ENCODE measurements at places on chromosomes 1 and 21.
A peak's percentile ranks its signal among the peaks of the same experiment; 100 is the strongest.

DNA sequence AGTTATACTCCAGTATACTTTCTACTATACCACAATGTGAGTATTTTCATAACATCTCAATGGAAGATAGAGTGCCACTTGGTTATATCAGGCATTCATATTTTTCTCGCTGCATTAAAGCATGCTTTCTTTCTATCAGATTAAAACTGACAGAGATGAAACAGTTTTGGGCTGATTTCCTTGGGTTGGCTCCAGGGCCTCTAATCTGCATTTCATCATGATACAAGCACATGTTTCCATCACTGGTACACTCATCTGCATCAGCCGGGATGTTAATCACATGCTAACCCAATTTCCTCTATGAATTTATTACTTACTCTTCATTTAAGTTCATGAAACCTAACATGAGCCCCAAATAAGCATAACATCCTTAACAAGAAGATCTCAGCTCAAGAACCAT is 289.0 kb upstream of the DAB1 start:
- no peak for DNase-seq

- DNase-seq = no peak
Measured at GRCh38 chr1:14442669-14443068, 155.8 kb upstream of the KAZN start.

- no peak for DNase-seq
Measured at GRCh38 chr1:174262349-174263241, 103.3 kb downstream of the RABGAP1L start.

GRCh38 chr1:193458628-193459027 is 272.2 kb upstream of the B3GALT2 start:
- DNase-seq = peak; percentile 48

- no peak for DNase-seq
Measured at GRCh38 chr1:156241311-156241811, 623 bp upstream of the BGLAP start.

DNA sequence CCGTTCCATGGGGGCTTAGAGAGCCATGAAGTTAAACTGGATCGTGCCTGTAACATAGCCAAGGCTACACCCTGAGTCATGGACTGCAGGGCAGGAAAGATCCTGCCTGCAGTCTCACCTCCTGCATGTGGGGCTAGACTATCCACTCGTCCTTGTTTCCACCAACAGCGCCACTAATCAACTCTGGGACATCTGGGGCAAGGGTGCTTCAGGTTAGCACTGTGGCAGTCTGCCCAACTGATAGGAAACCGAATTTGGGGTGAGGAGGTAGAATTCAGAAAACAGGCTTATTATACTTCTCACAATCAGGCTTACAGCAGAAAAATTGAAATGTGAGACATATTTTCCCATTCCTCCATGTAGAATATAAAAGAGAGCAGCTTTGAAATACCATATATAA is 85.2 kb upstream of the ADAM30 start:
- no peak for DNase-seq

GRCh38 chr1:3563610-3564009 is 47.7 kb downstream of the MEGF6 start:
- no peak for DNase-seq

DNA sequence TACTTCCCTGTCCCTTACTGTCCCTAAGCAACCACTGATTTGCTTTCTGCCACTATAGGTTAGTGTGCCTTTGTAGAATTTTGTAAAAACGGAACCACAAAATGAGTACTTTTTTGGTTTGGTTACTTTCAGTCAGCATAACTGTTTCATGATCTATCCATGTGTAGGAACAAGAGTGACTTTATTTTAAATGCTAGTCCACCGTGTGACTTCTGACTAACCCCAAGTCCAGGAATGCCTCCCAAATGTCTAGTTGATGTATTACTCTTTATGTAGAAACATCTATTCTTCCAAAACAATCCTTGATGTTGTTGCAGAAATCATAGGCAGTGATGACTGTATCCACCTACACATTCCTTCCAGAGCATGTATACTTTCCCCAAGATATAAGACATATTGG is 21.3 kb downstream of the ATPAF1 start:
- no peak for DNase-seq

DNA sequence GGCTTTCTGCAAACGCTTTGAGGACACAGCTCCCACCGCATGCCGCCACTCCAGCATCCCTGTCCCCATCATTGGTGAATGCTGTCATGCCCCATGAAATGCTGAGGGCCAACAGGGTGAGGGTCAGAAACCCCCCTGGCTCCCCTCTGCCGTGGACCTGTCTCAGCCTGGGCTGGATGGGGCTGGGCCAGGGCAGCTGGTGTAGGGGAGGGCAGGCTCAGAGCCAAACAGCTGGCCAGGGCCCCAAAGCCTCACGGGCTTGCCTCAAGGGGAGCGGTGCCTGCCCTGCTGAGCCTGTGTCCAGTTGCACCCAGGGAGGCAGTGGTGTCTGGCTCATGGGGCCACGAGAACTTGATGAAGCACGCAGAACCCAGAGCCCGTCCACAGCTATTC is 49.7 kb downstream of the S100B start:
- DNase-seq = no peak

DNA sequence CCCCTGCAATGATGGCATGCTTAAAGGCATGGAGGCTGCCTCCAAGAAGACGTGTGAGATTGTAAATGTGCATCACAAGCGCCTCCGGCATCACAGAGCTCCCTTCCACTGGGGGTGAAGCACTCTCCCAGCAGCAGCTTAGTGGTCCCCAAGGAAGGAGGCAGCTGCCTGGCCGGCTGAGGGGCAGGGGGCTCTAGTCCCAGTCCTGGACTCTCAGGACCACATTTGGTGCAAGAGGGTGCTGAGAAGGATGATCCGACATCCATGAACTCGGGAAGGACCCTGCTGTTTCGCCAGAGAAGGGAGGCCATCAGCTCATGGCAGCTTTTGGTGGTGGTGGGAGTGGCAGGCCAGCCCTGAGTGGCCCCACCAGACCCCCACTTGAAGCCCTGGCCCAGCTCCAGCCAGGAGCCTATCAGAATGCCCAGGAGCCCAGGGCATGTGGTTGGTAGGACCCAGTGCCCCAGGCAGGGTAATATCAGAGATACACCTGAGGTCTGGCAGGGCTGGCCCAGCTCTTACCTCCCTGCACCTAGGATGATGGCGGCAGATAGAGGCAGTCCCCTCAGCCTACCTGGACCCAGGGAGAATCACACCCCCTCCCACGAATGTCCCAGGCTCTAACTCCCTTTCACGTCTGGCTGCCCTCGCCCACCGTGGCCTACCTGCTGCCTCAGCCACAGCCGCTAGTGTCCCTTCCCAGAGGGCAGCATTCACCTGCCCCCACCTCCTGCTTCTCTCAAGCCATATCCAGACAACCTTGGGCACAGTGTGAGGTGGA is 2.4 kb upstream of the WNT9A start:
- no peak for DNase-seq

DNA sequence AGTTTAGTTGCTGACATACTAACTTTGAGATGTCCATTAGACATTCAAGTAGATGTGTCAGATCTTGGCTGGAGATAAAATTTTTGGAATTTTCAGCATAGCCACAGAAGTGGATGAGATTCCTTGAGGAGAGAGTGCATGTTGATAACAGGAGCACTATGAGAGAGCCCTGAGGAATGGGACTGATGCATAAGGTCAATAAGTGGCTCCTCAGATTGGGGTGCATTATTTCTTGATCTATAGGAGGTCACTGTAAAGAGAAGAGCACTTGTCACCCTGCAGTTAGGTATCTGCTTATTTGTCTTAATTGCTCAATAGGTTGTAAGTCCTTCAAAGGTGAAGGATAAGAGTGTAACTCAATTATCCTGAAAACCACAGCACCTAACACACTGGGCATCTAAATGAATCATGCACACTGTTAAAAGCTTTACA is 52.0 kb upstream of the TACSTD2 start:
- DNase-seq = no peak

GRCh38 chr1:204080163-204080903 is 7.4 kb downstream of the SOX13 start:
- DNase-seq = no peak

DNA sequence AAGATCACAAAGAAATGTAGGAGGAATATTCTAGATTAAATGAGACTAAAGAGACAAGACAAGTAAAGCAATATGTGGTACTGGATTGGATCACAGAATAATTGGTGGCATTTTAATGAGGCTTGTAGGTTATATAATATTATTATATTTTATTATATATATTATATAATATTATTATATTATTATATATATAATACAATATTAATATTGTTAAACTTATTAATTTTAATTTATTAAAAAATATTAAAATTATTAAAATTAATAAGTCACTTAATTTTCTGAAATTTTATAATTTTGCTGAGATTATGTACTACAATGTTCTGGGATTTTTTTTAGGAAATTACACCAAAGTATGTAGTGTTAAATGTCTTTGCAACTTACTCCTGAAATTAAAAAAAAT is 311.9 kb downstream of the COL11A1 start:
- no peak for DNase-seq

- no peak for DNase-seq
Measured at GRCh38 chr1:237938553-237938952, 47.8 kb upstream of the ZP4 start.

GRCh38 chr21:15001857-15002606 is 62.8 kb downstream of the NRIP1 start:
- no peak for DNase-seq

DNA sequence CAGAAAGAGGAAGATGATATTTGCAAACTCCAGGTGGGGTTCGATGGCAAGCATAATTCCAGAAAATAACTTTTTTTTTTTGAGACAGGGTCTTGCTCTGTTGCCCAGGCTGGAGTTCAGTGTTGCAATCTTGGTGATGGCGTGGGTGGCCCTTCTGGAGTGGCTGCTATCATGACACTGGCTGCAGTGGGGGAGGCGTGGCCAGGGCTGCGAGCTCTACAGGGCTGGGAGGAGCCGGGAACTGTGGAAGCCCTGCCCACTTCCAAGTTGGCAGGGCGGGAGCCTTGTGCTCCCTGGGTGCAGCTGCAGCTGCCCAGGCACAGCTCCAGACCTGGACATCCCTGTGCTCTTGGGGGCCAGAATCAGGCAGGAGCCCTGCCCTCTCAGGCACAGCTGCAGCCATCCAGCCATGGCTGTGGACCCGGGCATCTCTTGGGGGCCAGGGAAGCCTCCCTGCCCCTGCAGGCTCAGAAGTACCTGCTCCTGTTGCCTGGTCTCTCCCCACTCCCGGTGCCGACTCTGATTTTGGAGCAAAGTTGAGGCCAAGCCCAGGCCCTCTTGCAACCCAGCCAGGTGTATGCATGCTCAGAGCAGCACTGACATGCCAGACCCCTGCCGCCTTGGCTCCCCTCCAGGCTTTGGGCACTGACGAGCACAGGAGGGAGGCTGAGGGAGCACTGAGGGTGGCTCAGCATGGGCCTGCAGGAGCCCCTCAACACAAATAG is 7.2 kb upstream of the BCL10 start:
- DNase-seq = no peak

DNA sequence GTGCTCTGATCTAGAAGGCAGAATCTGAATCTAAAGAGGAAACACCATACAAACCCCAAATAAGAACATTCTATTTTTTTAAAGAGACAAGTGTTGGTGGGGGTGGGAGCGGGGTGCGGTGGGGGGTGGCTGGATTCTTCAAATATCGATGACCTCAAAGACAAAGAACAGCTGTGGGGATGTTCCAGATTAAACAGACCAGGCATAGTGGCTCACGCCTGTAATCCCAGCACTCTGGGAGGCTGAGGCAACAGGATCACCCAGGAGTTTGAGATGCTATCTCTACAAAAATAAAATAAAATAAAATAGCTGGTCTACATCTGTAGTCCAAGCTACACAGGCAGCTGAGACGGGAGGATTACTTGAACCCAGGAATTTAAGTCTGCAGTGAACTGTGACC is 5.0 kb downstream of the ATP1A4 start:
- DNase-seq = no peak

GRCh38 chr1:191804311-191804710 is 354.0 kb upstream of the RGS18 start:
- no peak for DNase-seq

DNA sequence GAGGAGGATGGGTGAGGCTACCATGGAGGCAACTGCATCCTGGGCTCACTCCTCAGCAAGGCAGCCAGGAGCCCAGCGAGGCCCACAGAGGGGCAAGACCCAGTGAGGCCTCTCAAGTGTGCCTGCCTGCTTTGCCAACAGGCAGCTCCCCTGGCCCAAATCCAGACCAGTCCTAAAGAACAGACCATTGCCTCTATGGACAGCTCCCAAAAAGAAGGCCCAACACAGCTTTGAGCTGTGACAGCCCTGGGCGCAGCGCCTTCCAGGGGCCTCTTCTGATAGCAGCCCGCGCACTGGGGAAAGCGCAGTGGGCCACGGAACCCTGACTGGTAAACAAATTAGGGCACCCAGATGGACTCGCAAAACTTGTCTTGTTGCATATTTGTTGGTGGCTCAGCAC is 25.5 kb downstream of the C1orf198 start:
- no peak for DNase-seq

- no peak for DNase-seq
Measured at GRCh38 chr1:209627027-209627731, 25.0 kb downstream of the LAMB3 start.

GRCh38 chr1:169964206-169964605 is 70.5 kb upstream of the SCYL3 start:
- DNase-seq = no peak

DNA sequence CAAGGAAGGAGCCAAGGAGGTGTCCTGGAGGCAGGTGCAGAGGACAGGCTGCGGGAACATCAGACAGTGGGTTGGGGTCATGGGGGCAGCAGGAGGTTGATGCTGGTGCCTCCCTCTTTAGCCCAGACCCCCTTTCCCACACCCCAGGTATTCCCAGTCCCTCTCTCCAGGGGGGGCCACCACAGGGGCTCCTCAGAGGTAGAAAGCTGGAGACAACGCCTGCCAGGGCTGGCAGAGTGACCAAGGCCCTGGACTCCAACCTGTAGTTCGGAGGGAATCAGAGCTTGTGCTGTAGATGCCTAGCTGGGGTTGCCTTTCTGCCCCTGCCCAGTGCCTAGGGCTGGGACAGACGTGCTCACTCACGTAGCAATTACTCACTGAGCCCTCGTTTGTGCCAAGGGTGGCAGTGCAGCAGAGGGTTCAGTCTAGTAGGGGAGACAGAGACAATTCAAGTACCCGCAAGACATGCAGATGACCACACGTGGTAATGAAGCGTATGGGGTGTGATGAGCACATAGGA is 148.2 kb downstream of the PTPRU start:
- no peak for DNase-seq

DNA sequence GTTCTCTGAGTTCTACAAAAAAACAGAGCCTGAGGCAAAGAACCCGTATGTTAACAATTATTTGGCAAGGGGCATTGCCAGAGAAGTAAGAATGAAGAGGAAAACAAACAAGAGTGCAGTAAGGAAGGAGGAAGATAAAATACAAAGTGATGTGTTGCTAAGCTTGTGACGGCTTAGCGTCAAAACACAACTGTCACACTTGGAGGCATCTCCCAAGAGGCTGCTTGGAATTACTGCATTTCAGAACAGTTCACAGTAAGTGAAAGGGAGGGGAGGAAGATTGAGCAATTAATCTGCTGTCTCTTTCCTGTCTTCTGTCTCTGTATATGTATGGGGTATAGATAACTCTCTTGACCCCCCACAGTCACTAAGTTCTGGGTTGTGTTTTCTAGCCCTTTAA is 1017.0 kb upstream of the TMPRSS15 start:
- DNase-seq = no peak

DNA sequence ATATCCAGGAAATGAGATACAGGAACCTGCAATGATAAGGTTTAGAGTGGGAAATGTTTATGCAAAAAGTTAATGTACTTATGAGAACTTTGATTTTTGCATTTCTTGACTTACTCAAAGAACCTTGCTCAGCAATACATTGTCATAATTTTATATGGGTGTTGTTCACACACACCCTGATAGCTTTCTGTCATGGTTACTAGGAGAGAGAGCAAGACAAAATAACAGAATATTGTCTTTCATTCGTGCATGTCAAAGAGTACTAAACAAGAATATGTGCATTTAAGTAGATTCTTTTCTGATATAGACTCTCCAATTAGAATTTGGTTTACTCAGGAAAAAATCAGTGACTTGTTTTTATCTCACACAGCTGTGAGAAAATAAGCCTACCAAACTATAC is 27.5 kb upstream of the KCNA3 start:
- DNase-seq = no peak
